Pulmonary artery endothelial cell (primary cell): ENCODE measurements at places on chromosomes 7 and 10. TPM values are rescaled to one million over a fixed set of nuclear protein-coding genes. Genes with fewer than 3 reads are reported as not detected.

DNA sequence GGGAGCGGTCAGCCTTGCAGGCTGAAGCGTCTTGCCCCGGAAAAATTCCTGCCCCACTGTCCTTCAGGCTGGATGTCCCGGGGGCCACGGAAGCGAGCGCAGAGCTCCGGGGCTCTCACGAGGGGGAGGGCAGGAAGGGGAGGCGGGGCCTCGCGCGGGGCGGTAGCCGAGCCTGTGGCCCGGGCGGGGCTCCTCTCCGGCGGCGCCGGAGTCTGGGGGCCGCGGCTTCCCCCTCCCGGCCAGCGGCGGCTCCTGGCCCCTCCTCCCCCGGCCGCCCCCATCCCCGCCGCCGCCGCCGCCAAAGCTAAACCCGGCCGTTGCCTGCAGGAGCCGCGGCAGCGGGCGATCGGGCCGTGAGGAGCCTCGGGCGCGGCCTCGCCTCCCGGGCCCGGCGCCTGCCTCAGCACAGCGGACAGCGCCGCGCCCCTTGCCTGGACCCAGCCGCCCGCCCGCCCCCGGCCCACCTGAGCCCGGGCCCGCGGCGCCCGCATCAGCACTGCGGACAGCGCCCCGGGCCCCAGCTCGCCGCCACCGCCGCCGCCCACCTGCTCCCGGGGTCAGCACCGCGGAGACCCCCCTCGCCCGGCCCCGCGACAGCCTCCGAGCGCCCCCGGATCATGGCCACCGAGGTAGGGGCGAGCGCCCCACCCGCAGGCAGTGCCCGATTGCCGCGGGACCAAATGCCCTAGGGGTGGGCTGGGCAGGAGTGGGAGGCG, at the start of gene GOLGA7B:
TSS of gene GOLGA7B (plus strand) at position 157 of the 716 bp plus-strand sequence. CDS start at position 618, 461 bp downstream.
- no peak for DNase-seq

DNA sequence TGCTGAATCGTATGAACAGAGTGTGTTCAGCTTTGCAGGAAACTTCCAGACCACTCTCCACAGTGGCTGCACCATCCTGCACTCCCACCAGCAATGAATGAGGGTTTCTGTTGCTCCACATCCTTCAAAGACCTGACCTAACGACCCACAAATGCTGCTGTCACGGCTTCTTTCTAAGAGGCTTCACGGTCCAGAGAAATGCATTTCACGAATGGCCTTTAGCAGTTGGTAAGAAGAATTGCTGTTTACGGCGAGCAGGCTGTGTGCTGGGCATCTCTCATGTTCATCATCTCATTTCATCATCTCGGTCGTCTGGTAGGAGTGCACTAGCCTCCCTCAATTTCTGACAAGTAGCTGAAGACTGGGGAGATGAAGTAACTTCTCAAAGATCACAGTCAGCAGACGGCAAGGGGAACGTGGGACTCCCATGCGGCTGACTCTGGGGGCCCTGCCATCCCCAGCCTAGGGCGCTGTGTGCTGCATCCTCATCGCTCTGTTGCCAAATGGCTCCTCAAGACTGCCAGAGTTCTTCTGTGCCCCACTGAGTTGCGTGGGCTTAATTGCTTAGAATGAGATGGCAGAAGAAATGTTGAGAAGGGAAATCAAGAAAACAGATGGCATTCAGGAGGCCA, 72.9 kb downstream of the ADARB2 start:
- DNase-seq, result no peak

DNA sequence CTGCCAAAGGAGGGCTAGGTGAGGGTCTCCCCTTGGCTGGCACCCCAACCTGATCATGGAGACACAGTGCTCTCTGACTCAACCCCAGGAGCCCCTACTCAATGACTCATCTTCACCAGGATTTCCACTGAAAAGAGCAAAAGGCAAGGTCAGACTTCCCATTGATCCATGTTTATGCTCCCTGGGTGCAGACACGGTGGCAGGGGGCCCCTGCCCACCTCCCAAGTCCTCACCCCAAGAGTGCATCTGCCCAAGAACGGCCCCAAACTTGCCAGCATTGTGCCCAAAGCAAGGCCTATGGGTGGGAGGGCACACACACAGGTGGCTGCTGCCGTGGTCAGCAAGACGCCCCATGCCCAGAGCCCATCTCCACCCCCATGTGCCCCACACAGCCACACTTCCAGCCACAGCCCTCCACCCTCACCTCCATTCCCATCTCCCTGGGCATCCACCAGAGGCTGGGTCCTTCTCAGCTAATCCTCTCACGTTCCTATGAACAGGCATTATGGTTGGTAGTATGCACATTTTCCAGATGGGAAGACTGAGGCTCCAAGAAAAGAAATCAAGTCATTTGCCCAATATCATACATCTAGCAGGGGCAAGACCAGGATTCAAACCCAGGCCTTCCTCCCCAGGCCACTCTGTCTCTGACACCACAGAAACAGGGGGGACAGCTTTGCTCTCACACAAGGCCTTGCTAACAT, 31.3 kb downstream of the FAM53B start:
- no peak for DNase-seq

GRCh38 chr7:28739128-28739527, 219.0 kb downstream of the TRIL start:
- DNase-seq, result no peak

- DNase-seq, result no peak
Observed at GRCh38 chr7:54629771-54630170, 87.6 kb downstream of the VSTM2A start.

GRCh38 chr7:74187915-74188675, 13.9 kb downstream of the EIF4H start:
- DNase-seq, result no peak

- DNase-seq, result no peak
Observed at GRCh38 chr7:116797612-116798011, 64.8 kb upstream of the CAPZA2 start.

DNA sequence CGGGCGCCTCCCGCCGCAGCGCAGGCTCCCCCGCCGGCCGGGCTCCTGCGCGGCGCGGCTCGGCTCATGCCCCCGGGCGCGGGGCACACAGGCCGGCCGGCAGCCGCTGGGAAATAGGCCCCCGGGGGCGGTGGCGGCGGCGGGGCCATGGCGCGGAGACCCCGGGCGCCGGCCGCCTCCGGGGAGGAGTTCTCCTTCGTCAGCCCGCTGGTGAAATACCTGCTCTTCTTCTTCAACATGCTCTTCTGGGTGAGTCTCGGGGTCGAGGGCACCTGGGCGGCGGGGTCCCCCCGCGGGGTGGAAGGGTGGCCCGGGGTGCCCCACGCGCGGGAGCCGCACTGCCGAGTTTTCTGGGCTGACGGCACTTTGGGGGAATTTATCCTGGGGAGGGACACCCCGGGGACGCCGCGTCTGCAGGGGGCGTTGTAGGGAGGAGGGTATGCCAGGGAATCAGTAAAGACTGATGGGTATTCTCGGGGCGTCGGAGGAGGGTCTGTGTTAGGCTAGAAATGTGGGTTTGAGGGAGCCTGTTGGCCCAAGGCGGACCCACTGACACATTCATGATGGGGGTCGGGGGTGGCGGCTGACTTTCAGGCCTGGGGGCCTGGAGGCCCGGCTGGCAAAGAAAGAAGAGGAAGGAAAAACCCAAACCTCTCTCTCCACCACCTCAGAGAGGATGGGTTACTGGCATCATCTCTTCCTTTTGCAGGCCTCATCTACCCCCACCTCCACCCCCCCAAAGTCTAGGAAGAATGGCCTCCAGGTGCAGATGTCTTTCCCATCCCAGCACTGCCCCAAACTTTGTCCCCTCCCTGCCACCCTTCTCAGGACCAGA, 544 bp downstream of the TSPAN33 start:
- DNase-seq, result no peak

GRCh38 chr10:17981766-17982380, 30.2 kb downstream of the SLC39A12 start:
- DNase-seq, result no peak

Gene IL2RA
- not detected in 2 replicates for total RNA-seq

Gene YKT6
- 126 and 145 TPM in 2 replicates for total RNA-seq
